Trophoblast cell (in vitro differentiated cells and primary cell): ENCODE measurements at places on chromosomes 13 and 19.
A peak's percentile ranks its signal among the peaks of the same experiment; 100 is the strongest.

GRCh38 chr19:919199-920050 is 2.3 kb downstream of the KISS1R start:
- H3K4me3 ChIP-seq, result no peak overlapping the region
- H3K27me3 ChIP-seq, result peaks cover 40% of the 10 kb centered on the region
- H3K4me1 ChIP-seq, result peaks cover 18% of the 10 kb centered on the region
- no peaks in the 10 kb centered on the region for H3K36me3 ChIP-seq
- DNase-seq, result peak; percentile 87

GRCh38 chr13:95226932-95227695 is 74.1 kb downstream of the ABCC4 start:
- no peaks in the 10 kb centered on the region for H3K4me1 ChIP-seq
- H3K4me3 ChIP-seq, result no peak overlapping the region
- no peak overlapping the region for H3K27ac ChIP-seq
- no peaks in the 10 kb centered on the region for H3K36me3 ChIP-seq

- peaks cover 10% of the 10 kb centered on the region for H3K4me1 ChIP-seq
- H3K4me3 ChIP-seq, result no peak overlapping the region
- peak; percentile 79 for DNase-seq
- H3K36me3 ChIP-seq, result peaks cover 3% of the 10 kb centered on the region
- H3K27ac ChIP-seq, result peak overlapping the region; percentile 85
Observed at GRCh38 chr13:97224544-97225300, 2.6 kb downstream of the MBNL2 start.

- peak within 1 kb of the TSS; percentile 91 for H3K4me3 ChIP-seq
- no peaks in the 10 kb centered on the region for H3K27me3 ChIP-seq
- peak within 1 kb of the TSS; percentile 94 for H3K27ac ChIP-seq
- H3K4me1 ChIP-seq, result peaks cover 6% of the 10 kb centered on the region
Observed at GRCh38 chr19:14090509-14091080, at the start of gene SAMD1. SAMD1 (minus strand) TSS chr19:14090751.

DNA sequence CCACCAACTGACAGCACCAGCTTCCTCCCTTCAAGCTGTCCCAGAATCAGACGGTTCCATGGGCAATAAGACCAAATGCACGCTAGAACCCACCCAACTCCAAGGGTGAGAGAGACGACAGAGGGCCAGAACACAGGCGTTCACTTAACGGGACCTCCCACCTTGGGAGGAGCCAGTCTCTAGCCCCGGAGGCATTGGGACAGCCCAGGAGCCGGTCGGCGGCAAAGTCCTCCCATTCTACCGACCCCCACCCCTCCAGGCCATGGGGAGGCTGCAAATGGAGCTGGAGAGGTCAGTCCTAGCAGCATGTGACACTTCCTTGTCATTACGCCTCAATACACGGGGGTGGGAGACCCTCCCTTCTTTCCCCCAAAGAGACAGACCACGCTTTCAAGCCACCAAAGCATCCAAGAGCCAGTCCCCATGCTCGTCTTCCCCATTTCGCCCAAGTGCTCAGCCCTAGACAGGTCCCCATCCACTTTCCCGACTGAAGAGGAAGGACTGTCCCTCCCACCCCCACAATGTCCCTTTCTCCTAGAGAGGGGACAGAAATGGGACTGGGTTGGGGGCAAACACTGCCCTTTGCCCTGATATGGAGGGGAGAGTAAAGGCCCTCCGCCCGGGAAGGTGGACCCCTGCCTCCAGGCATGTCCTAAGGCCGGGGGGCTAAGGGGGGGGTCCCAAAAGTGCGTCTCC is 964 bp downstream of the KHSRP start:
- H3K36me3 ChIP-seq, result peaks cover 42% of the 10 kb centered on the region
- DNase-seq, result peak; percentile 56
- peak overlapping the region; percentile 66 for H3K27ac ChIP-seq
- H3K4me3 ChIP-seq, result peak overlapping the region; percentile 88

DNA sequence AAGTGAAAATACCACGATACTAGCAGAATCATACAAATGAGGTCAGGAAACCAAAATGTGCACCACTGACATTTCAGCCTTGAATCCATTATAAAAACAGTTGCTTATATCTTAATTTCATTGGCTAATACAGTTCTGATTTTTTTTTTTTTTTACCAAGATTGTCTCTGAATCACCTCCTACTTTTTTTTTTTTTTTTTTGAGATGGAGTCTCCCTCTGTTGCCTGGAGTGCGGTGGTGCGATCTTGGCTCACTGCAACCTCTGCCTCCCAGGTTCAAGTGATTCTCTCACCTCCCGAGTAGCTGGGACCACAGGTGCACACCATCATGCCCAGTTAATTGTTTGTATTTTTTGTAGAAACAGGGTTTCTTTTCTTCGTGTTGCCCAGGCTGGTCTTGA is 270.2 kb downstream of the LMO7 start:
- no peaks in the 10 kb centered on the region for H3K36me3 ChIP-seq
- no peak overlapping the region for H3K27ac ChIP-seq
- H3K27me3 ChIP-seq, result no peaks in the 10 kb centered on the region

DNA sequence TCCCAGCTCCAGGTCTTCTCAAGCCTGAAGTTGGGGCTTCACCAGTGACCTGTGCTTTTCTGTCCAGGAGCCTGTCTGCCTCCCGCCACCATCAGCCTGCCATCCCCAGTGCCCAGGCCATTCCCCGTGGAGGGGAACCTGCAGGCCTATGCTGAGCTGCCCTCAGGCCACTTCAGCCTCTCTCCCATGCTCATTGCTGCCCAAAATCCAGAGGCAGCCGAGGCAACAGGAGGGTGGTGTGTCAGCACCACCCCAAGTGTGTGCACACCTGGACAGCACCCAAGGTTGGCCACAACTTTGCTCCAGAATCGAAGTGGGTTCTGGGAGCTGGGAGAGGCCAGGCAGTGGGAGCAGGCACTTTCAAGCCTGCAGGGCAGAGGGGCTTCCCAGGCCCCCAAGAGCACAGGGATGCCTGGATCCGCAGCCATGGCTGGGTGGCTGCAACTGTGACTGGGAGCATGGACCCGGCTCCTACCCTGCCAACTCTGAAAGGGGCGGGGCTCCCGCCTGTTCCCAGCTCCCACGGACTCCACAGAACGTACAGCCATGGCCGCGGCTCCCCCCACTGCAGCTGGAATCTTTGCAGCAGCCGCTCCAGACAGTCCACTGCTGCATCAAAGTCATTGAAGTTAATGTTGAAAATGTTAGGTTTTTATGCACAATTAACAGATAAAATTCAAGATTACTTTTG is 1747.0 kb downstream of the OLFM4 start:
- H3K4me1 ChIP-seq, result no peaks in the 10 kb centered on the region
- no peaks in the 10 kb centered on the region for H3K36me3 ChIP-seq
- no peak for DNase-seq
- H3K27ac ChIP-seq, result no peak overlapping the region
- no peaks in the 10 kb centered on the region for H3K27me3 ChIP-seq

- H3K36me3 ChIP-seq, result no peaks in the 10 kb centered on the region
- DNase-seq, result no peak
- no peaks in the 10 kb centered on the region for H3K27me3 ChIP-seq
- H3K4me1 ChIP-seq, result no peaks in the 10 kb centered on the region
- no peak overlapping the region for H3K27ac ChIP-seq
- H3K4me3 ChIP-seq, result no peak overlapping the region
Observed at GRCh38 chr13:102103469-102103868, 298.4 kb downstream of the FGF14 start.

GRCh38 chr13:95787356-95788099 is 110.6 kb downstream of the DNAJC3 start:
- no peak overlapping the region for H3K4me3 ChIP-seq
- peaks cover 5% of the 10 kb centered on the region for H3K4me1 ChIP-seq
- no peaks in the 10 kb centered on the region for H3K27me3 ChIP-seq
- H3K27ac ChIP-seq, result no peak overlapping the region

DNA sequence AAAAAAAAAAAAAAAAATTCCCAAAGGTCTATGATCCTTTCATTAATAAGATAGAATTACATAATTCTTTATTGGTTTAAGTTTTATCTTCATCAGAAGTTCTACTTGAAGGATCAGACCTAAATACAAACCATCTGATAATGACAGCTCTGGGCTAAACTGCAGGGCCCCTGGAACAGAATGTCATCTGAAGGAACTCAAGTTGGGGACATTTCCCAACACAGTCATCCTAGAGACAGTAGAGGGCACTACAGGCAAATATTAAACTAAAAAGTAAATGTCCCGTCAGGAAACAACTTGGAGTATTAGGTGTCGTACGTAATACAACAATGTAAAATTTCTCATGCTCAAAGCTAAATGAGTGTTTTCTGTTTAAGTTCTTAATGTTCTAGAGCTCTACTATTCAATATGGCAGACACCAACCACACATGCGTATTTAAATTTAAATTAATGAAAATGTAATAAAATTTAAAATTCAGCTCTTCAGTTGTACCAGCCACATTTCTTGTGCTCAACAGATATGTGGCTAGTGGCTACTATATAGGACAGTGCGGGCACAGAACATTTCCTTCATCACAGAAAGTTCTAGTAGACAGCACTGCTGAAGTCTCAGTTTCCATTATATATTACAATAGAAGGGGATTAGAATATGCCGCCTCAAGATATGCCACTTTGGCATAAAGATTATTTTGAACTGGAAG is 21.8 kb upstream of the NAXD start:
- peaks cover 12% of the 10 kb centered on the region for H3K4me1 ChIP-seq
- H3K27me3 ChIP-seq, result no peaks in the 10 kb centered on the region
- no peaks in the 10 kb centered on the region for H3K36me3 ChIP-seq
- no peak overlapping the region for H3K4me3 ChIP-seq

DNA sequence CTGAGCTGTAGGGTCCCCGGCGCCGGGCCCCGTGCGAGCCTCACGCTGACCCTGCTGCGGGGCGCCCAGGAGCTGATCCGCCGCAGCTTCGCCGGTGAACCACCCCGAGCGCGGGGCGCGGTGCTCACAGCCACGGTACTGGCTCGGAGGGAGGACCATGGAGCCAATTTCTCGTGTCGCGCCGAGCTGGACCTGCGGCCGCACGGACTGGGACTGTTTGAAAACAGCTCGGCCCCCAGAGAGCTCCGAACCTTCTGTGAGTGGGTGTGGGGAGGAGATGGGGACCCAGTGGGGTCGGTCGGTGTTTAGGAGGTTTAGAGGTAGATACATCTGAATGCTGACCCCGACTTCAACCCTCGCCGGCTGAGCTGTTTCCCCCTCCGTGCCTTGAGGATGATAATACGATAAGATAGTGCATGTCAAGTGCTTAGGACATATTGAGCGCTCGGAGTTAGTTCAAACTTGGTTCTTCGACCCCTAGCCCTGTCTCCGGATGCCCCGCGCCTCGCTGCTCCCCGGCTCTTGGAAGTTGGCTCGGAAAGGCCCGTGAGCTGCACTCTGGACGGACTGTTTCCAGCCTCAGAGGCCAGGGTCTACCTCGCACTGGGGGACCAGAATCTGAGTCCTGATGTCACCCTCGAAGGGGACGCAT is 1.9 kb downstream of the ICAM5 start:
- H3K4me3 ChIP-seq, result no peak overlapping the region
- no peak for DNase-seq
- H3K27ac ChIP-seq, result no peak overlapping the region
- peaks cover 97% of the 10 kb centered on the region for H3K27me3 ChIP-seq
- no peaks in the 10 kb centered on the region for H3K36me3 ChIP-seq
- H3K4me1 ChIP-seq, result peaks cover 17% of the 10 kb centered on the region

DNA sequence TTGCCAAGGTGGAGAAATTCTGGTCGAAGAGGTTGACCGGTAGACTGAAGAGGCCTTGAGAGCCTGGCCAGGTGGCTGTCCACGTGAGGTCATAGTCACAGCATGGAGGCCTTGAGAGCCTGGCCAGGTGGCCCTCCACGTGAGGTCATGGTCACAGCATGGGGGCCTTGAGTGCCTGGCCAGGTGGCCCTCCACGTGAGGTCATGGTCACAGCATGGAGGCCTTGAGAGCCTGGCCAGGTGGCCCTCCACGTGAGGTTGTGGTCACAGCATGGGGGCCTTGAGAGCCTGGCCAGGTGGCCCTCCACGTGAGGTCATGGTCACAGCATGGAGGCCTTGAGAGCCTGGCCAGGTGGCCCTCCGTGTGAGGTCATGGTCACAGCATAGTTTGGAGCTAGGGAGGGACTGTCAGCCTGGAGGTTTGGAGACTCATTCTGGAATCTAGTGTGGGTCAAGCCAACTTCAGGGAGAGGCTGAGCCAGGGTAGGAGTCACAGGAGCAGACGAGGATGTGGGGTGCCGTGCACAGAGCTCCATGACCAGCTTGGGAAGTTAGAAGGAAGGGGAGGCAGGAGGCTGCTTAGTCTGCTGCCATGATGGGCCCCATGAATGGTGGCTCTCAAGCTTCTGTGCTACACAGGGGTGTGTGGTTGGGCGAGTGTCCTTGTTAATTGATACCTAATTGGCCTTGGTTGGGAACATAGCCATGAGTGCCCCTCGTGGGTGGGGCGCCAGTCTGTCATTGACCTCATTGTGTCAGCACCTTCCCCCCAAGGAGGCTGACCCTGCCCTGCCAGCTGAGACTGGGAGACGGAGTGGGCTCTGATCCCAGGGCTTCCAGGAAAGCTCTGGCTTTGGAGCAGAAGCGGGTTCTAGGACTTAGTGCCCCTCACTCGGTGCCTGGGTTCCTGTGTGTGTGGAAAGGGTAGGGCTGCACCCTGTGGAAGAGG is 4.0 kb downstream of the LENG9 start:
- peaks cover 77% of the 10 kb centered on the region for H3K36me3 ChIP-seq
- no peak overlapping the region for H3K4me3 ChIP-seq
- no peak overlapping the region for H3K27ac ChIP-seq
- no peaks in the 10 kb centered on the region for H3K27me3 ChIP-seq

GRCh38 chr19:35274323-35274722 is 5.6 kb downstream of the USF2 start:
- H3K36me3 ChIP-seq, result peaks cover 80% of the 10 kb centered on the region
- no peak for DNase-seq
- no peak overlapping the region for H3K4me3 ChIP-seq
- H3K27me3 ChIP-seq, result no peaks in the 10 kb centered on the region

DNA sequence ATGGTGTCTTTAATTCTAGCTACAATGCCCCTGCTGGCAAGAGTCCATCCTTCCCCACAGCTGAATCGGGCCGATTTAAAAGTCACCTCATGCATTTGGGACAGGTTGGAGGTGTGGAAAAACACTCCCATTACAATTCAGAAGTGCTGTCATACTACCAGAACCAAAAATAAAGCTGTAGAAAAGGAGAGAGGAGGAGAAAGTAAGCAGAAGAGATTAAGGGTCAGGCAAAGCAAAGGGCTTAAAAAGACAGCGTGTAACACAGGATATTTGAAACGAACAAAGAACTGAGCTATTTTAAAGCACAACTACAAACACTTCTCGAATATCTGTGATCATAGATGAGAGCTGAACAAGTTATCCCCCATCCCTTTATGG is 90.4 kb downstream of the FGF14 start:
- no peaks in the 10 kb centered on the region for H3K36me3 ChIP-seq
- no peaks in the 10 kb centered on the region for H3K27me3 ChIP-seq
- H3K4me1 ChIP-seq, result no peaks in the 10 kb centered on the region
- no peak for DNase-seq
- H3K4me3 ChIP-seq, result no peak overlapping the region

- H3K27ac ChIP-seq, result no peak overlapping the region
- no peaks in the 10 kb centered on the region for H3K4me1 ChIP-seq
- H3K36me3 ChIP-seq, result no peaks in the 10 kb centered on the region
- H3K27me3 ChIP-seq, result no peaks in the 10 kb centered on the region
Observed at GRCh38 chr13:80040196-80040980, 300.5 kb downstream of the SPRY2 start.

- no peak overlapping the region for H3K27ac ChIP-seq
- no peak for DNase-seq
- no peaks in the 10 kb centered on the region for H3K36me3 ChIP-seq
- no peaks in the 10 kb centered on the region for H3K27me3 ChIP-seq
Observed at GRCh38 chr13:105599477-105600037, 935.9 kb downstream of the EFNB2 start.

- H3K4me1 ChIP-seq, result no peaks in the 10 kb centered on the region
- H3K4me3 ChIP-seq, result no peak overlapping the region
- H3K27me3 ChIP-seq, result no peaks in the 10 kb centered on the region
- no peaks in the 10 kb centered on the region for H3K36me3 ChIP-seq
- peak; percentile 4 for DNase-seq
- no peak overlapping the region for H3K27ac ChIP-seq
Observed at GRCh38 chr19:14614099-14614412, 31.2 kb downstream of the CLEC17A start.

- peak within 1 kb of the TSS; percentile 62 for H3K4me3 ChIP-seq
- DNase-seq, result peak; percentile 63
- no peaks in the 10 kb centered on the region for H3K36me3 ChIP-seq
- peaks cover 5% of the 10 kb centered on the region for H3K27me3 ChIP-seq
Observed at GRCh38 chr19:14072535-14073260, at the start of gene MISP3. MISP3 (plus strand) TSS chr19:14072786; CDS start chr19:14073310, 524 bp downstream.
